ENCODE measurements at places on chromosomes 4 and X.

GRCh38 chrX:136354201-136354600 is 53.4 kb downstream of the ADGRG4 start:
- DNase-seq, result no peak

- no peak for DNase-seq
These were observed 30.2 kb upstream of the TMEM184C start for GRCh38 chr4:147587041-147587440.

DNA sequence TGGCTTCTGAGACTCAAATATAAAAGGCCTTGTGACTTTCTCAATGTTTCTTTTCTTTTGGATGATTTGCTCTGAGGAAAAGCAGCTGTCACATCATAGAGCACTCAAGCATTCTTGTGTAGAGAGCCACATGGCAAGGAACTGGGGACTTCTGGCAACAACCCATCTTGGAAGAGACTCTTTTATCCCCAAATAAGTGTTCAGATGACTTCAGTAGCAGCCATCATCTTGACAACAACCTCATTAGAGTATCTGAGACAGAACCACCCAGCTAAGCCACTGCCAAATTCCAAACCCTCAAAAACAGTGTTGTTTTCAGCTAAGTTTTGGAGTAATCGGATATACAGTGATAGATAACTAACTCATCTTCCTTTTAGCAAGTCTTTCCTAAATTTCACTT is 1431.7 kb upstream of the IGFBP7 start:
- DNase-seq, result no peak

GRCh38 chrX:49096419-49096818 is 16.7 kb upstream of the WDR45 start:
- no peak for DNase-seq

- no peak for DNase-seq
These were observed 61.4 kb upstream of the PACRGL start for GRCh38 chr4:20638825-20639224.

Measured in activated CD8-positive, alpha-beta memory T cell treated with anti-CD3 and anti-CD28 coated beads, Interleukin-2, amount 50 U/mL, for 48 hours (primary cell).